Activated CD4-positive, alpha-beta T cell treated with anti-CD3 and anti-CD28 coated beads for 24 hours (primary cell): ENCODE measurements at places on chromosomes 13 and 19.

- peak; percentile 24 for DNase-seq
Measured at GRCh38 chr19:49746206-49746958, 16.7 kb downstream of the TSKS start.

- DNase-seq = no peak
Measured at GRCh38 chr13:35136585-35136984, 194.5 kb downstream of the NBEA start.

DNA sequence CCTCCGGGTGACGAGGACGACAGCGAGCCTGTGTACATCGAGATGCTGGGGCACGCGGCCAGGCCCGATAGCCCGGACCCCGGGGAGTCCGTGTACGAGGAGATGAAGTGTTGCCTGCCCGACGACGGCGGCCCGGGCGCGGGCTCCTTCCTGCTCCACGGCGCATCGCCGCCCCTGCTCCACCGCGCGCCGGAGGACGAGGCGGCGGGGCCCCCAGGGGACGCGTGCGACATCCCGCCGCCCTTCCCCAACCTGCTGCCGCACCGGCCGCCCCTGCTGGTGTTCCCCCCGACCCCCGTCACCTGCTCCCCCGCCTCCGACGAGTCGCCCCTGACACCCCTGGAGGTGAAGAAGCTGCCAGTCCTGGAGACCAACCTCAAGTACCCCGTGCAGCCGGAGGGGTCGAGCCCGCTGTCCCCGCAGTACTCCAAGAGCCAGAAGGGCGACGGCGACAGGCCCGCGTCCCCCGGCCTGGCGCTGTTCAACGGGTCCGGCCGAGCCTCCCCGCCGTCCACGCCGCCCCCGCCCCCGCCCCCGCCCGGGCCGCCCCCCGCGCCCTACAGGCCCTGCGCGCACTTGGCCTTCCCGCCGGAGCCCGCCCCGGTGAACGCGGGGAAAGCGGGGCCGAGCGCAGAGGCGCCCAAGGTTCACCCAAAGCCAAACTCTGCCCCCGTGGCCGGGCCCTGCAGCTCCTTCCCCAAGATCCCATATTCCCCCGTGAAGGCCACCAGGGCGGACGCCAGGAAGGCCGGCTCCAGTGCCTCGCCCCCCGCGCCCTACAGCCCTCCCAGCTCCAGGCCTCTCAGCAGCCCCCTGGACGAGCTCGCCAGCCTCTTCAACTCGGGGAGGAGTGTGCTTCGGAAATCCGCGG lies 511.3 kb downstream of the MYO16 start:
- DNase-seq = no peak

DNA sequence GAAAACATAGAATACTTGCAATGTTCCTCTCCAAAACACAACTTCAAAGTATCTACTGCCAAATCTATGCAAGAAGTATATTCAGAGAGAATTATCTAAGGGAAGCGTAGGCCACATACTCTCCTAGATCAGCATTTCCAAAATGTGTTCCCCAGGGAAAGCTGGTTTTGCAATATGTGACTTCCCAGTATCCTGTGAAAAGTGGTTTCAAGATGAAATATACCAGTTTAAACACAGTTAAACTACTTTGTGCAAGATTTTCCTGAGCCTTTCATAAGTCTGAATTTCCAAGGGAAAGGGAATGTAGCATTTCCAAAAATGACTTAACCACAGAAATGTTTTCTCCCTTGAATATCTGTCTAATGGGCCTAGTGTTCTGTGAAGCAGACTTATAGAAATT lies 7.6 kb downstream of the STARD13 start:
- DNase-seq = no peak

DNA sequence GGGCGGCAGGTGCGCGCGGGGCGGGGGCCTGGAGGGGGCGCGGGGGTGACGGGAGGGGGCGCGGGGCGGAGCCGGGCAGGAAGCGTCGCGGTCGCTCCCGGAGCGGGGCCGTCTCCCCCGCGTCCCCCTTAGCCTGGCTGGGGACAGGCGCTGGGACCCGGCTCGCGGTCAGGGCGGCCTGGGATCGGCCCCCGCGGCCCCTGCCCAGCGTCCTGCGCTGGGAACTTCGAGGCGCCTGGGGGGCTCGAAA lies 74.7 kb upstream of the MCF2L start:
- DNase-seq = no peak

- no peak for DNase-seq
Measured at GRCh38 chr19:48502350-48503018, 9.2 kb downstream of the LMTK3 start.
